ENCODE measurements at places on chromosomes 7 and 10.

DNA sequence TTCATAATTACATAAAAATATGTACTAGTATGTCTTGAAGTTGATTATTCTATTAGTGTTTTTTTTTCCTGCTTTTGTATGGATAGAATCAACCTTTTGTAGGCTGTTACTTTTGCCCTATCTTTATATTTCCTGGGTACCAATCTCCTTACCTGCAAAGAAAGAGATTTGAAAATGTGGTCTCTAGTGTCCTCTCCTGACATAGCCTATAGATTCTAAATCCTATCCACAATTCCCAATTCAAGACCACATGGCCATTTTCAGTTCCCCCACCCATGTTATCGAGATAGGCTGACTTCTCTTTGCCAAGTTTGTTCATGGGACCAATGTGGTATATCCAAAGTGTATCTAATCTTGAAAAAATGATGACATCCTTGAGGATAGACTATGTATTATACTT is 269.4 kb upstream of the SEMA3D start:
- DNase-seq = no peak

DNA sequence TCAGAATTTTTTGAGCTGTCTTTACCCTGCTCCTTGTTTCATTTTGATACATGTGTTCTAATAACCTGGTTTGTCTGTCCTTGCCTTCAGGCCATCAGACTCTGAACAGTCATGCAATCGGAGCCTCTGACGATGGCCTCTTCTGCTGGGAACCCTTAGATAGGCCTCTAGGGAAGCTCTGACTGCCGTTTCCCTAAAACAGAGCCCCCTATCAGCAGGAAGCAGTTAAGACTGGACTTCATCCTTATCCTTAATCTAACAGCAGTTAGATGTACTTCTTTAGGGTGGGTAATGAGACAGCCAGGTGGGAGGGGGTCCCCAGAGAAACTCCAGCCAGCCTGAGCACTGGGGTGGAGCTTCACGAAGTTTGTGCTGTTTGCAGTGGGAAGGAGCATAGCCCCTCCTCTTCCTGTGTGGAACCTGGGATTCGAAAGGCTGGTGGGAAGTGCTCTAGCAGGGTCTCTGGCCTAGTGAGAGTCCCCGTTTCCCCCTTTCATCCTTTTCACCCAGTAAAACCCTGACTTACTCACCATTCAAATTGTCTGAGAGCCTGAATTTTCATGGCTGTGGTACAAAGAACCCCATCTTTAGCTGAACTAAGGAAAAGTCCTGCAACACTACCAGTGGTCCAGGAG is 28.4 kb upstream of the SORCS3 start:
- DNase-seq = no peak

GRCh38 chr7:37482505-37482904 is 33.8 kb upstream of the ELMO1 start:
- DNase-seq = no peak

- peak; percentile 63 for DNase-seq
These were observed 95.5 kb upstream of the ZMIZ1 start for GRCh38 chr10:78972947-78973900.

GRCh38 chr7:142338633-142339501 is 81.0 kb upstream of the PRSS58 start:
- DNase-seq = peak; percentile 30

- DNase-seq = no peak
These were observed 866 bp downstream of the CNOT4 start for GRCh38 chr7:135508883-135509588.

- DNase-seq = no peak
These were observed 1.0 kb downstream of the GRM8 start for GRCh38 chr7:127251465-127252376.

- no peak for DNase-seq
These were observed 102.0 kb upstream of the FOXP2 start for GRCh38 chr7:114312649-114313048.

DNA sequence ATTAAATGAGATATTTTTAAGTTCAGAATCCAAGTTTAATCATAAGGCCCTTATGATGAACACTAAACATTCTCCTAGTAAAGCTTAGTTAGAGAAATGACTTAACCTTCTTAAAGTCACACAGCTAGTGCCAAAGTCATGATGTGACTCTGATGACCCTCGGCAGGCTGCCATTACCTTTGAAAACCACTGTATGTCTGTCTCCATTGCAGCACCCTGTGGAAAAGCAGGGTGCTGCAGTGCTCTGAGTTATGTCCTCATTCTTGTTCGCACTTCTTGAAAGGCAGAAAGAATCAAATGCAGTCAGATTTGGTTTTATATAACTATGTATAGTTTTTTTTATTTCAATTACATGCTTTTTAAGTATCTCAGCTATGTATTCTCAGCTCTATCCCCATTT is 105.0 kb downstream of the PHTF2 start:
- DNase-seq = no peak

GRCh38 chr10:119351189-119351588 is 143.8 kb downstream of the GRK5 start:
- DNase-seq = no peak

DNA sequence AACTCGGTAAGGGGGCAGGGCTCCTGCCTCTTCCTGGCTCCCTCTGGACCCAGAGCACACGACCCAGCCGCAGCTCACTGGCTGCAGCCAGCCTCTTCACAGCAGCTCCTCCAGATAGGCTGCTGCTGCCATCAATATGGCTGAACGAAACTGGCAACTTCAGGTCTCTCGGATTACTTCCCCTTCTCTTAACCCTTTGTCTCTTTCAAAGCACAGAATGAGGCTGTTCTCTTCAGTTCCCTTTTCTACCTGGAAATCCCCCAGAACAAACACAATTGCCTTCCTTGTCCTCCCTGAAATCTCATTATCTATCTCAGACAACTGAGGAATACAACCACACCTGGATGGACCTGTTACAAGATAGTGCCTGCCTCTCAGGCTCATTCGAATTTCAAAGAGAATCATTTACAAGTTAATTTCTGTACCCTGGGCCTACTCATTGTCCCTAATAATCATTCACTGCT is 193.4 kb upstream of the MBL2 start:
- no peak for DNase-seq

GRCh38 chr10:114607358-114607998 is 50.6 kb downstream of the ABLIM1 start:
- no peak for DNase-seq

- DNase-seq = no peak
These were observed 18.2 kb downstream of the COL13A1 start for GRCh38 chr10:69819716-69820506.

DNA sequence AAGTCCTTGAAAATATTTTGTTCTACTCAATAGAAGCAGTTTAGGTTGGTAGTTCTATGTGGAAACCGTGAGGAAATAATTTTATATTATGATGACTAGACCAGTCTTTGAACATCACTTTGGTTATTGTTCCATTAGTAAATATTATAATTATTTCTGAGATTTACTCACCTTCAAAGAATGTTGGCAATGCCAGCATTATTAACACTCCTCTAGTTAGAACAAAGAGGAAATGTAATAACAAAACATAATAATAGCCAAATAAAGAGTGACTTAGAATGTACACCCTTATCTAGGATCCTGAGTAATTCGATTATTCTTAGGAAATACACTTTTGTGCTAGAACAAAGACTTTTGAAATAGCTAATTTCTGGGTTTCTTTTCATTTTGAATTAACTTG is 121.1 kb downstream of the CFTR start:
- no peak for DNase-seq

DNA sequence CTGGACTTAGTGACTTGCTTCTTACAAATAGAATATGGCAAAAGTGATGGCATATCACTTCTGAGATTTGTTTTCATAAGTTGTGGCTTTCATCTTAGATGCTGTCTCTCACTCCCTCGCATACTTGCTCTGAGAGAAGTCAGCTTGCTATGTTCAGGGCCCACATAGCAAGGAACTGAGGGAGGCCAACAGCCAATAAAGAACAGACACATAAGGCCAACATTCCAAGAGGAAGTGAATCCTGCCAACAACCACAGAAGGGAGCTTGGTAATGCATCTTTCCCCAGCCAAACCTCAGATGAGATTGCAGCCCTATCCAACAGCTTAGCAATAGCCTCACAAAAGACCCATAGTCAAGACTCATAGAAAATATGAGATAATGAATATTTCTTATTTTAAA is 39.2 kb upstream of the DMTF1 start:
- no peak for DNase-seq

DNA sequence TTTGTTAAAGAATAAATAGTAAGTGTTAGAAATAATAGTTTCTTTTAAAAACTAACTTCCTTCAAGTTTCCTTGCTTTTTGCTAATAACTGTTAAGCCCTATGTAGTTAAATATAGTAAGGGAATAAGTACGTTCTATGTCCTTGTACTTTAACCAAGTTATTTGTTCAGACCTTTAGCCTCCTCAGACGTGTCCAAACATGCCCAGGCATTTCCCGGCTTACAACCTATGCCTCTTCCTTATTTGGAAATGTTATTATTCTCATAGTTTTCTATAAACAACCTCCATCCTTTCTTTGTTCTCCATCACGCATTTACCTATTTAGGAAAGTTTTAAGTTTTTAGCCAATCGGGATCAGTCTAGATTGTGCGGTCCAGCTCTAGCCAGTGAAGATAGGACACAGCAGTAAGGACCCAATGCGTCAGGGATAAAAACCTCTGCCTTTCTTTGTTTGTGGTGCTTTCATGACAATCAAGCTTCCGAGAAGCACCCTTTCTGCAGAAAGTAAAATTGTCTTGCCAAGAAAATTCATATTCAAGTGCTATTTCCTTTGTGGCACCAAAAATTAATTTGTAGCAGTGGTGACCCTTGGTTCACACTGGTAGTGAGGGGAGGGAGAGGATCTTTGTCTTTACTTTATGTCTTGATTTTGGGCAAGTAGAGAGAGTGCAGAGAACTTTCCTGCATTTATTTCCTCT is 851.3 kb upstream of the POM121L12 start:
- no peak for DNase-seq

- DNase-seq = no peak
These were observed 55.0 kb downstream of the PIK3AP1 start for GRCh38 chr10:96665306-96665705.

DNA sequence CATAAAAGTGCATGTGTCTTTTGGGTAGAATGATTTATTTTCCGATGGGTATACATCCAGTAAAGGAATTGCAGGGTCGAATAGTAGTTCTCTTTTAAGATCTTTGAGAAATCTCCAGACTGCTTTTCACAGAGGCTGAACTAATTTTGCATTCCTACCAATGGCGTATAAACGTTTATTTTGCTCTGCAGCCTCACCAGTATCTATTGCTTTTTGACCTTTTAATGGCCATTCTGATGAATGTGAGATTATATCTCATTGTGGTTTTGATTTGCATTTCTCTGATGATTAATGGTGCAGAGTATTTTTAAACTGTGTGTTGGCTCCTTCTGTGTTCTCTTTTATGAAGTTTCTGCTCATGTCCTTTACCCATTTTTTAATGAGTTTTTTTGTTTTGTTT is 1020.1 kb downstream of the NXPH1 start:
- no peak for DNase-seq
